CD4-positive, alpha-beta memory T cell (primary cell): ENCODE measurements at places on chromosomes 5 and 9. TPM values are rescaled to one million over a fixed set of nuclear protein-coding genes. Genes with fewer than 3 reads are reported as not detected.

SHB gene
- total RNA-seq: 0.81 TPM

- peak; percentile 23 for DNase-seq
- no peaks in the 10 kb centered on the region for H3K27me3 ChIP-seq
- H3K4me1 ChIP-seq: peaks cover 71% of the 10 kb centered on the region
- no peaks in the 10 kb centered on the region for H3K36me3 ChIP-seq
- peak overlapping the region; percentile 43 for H3K4me3 ChIP-seq
Observed at GRCh38 chr9:93098236-93098946, 2.4 kb downstream of the CARD19 start.

DNA sequence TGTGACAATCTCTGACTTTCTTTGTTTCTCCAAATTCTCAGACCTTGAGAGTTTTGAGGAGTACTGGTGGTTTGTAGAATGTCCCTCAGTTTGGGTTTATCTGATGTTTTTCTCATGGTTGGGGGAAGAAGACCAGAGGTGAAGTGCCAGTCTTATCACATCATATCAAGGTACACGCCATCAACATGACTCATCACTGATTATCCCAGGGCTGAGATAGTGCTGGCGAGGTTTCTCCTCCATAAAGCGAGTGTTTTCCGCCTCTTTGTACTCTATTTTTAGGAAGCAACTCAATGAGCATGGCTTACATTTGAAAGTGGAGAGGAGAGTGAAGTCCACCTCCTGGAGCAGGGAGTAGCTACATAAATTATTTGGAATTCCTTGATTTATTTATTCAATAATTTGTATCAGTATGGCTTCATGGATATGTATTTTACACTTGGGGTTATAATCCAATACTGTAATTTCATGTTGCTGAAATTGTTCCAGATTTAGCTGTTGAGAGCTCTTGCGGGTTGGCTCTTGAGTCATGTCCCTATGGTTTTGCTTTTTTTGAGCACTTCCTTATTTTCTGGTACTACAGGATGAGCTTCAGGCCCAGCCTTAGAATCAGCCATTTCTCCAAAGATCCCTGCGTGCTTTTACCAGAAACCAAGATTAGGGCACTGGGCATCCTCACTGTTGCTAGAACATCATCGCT is 23.9 kb downstream of the DCANP1 start:
- H3K36me3 ChIP-seq: no peaks in the 10 kb centered on the region
- no peaks in the 10 kb centered on the region for H3K4me1 ChIP-seq
- H3K4me3 ChIP-seq: no peak overlapping the region
- H3K27me3 ChIP-seq: peaks cover 6% of the 10 kb centered on the region
- no peak for DNase-seq
- H3K27ac ChIP-seq: no peak overlapping the region

LECT2 gene
- total RNA-seq: not detected

DNA sequence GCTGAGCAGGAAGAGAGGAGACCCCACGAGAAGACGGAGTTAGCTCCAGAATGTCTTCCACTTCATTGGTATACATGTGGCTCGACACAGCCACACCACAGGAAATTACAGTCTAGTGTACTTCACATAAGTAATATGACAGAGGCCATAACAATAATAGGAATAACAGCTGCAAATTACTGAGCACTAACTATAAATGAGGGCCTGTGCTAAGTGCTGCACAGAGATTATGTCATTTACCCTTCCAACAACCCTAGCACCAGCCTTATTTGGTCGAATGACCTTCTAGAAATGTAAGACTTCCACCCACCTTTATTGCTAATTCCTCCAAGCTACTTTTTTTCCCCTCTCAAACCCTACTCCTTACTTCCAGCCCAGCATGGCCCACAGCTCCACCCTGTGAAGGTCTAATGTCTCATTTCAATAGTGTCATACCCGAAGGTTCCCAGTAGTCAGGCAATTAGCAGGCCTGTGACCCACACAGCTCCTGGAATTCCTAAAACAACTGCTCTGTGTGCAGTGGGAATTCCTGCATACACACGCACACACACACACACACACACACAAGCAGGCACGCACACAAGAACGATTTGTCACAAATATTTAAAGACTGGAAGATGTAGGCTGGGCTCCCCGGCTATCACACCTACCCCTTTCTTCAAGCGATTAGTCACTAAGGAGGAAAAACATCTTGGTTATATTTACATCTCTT is 134.5 kb downstream of the FRMD3 start:
- H3K4me3 ChIP-seq: no peak overlapping the region
- no peak for DNase-seq
- no peaks in the 10 kb centered on the region for H3K4me1 ChIP-seq
- H3K36me3 ChIP-seq: no peaks in the 10 kb centered on the region

RNF130 gene
- total RNA-seq: 18.1 TPM

GRCh38 chr9:27602954-27603353 is 29.7 kb upstream of the C9orf72 start:
- no peaks in the 10 kb centered on the region for H3K36me3 ChIP-seq
- H3K4me3 ChIP-seq: no peak overlapping the region
- H3K4me1 ChIP-seq: no peaks in the 10 kb centered on the region

GRCh38 chr5:148725675-148726074 is 71.3 kb upstream of the HTR4 start:
- H3K36me3 ChIP-seq: no peaks in the 10 kb centered on the region
- no peak for DNase-seq
- H3K27ac ChIP-seq: no peak overlapping the region
- no peaks in the 10 kb centered on the region for H3K4me1 ChIP-seq
- H3K27me3 ChIP-seq: no peaks in the 10 kb centered on the region

- no peaks in the 10 kb centered on the region for H3K36me3 ChIP-seq
- peaks cover 77% of the 10 kb centered on the region for H3K4me1 ChIP-seq
- H3K27me3 ChIP-seq: no peaks in the 10 kb centered on the region
Observed at GRCh38 chr9:114386886-114387679, 699 bp downstream of the AKNA start.

DNA sequence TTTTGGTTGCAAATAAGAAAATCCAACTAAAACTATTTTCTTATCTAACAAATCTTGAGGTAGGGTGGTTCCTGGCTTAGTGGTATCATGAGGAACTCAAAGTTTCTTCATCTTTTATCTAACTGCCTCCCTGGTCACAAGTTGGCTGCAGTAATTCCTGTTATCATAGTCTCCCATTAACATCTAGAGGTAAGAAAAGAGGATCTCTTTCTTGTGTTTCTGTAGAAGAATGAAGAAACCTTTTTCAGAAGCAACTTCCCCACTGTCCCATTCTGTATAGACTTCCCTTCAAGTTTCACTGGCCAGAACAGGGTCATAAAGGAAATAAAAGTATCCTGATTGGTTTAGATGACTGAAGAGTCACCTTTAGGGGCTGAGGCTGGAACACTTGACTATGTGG is 81.8 kb upstream of the ELL2 start:
- H3K27ac ChIP-seq: no peak overlapping the region
- no peaks in the 10 kb centered on the region for H3K27me3 ChIP-seq
- H3K36me3 ChIP-seq: no peaks in the 10 kb centered on the region
- no peak for DNase-seq
- H3K4me3 ChIP-seq: no peak overlapping the region

EQTN gene
- total RNA-seq: not detected

DNA sequence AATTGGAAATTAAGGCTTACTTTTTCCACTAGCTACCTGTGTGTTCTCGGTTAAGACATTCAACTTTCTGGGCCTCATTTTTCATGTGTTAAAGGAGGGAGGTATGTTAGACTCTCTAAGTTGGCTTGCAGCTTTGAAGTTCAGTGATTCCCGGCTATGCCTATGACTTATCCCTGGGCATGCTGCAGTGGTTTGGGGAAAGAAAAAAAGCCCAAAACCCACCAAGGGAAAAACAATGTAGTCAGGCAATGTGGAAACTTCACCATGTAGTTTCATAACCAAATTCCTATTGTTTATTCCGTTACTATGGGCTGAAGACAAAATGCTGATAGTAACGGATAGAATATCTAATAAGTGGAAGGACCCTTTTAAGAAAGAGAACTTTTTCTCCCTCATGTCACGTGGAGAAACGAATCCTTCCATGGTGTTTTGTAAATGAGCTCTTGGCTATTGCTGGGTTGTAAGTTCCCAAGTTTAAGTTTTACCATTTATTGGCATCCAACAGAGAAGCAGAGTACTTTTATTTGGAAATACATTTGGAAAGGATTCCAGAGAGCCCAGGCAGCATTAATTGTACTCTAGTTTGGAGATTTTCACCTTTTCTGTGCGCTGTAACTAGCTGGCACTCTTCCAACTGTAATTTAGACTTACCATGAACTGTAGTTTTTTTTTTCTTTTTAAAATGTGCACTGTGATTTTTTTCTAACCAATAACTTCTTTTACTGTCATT is 84.9 kb upstream of the MPDZ start:
- no peak for DNase-seq
- H3K4me1 ChIP-seq: no peaks in the 10 kb centered on the region
- no peaks in the 10 kb centered on the region for H3K27me3 ChIP-seq
- no peaks in the 10 kb centered on the region for H3K36me3 ChIP-seq

DNA sequence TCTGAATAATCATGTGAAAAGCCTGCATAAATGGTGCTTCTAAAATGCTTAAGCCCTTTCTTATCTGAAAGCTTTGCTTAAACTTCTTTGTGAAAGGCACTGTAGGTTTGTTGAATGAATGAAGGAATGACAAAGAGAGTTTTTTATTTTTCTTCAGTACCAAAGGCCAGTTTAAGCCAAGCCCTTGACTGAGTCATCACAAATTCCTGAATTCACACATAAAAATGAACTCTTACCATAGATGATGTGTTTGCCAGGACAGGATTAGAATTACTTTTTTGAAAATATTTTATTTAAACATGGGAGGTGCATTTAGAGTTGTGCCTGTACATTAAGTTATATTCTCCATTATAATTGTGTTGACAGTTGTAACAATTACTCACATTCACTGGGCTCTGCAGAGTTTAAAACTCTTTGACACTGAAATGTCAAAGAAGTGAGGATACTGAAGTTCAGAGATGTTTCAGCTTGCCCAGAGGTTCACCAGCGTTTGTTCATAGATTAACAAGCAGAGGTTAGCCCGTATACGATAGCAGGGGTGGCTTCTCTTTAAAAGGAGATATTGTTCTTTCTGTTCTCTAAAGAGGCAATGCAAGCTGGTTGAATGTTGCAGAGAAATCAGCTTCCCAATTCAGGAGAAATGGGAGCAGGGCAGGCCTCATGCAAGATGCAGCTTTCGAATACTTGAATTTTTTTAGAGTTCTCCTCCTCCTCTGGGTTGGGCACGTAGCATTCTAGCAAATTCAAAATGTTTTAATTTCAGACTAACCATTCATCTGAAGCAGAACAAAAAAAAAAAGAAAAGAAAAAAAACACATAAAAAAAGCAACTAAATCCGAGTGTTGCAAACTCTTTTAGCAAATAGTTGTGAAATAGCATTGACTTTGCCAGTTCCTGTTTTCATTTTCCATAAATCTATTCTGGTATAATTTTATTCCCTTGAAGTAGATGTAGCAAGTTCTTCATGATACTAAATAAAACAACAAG is 358.7 kb upstream of the KLF4 start:
- no peak overlapping the region for H3K27ac ChIP-seq
- H3K4me1 ChIP-seq: no peaks in the 10 kb centered on the region
- H3K4me3 ChIP-seq: no peak overlapping the region
- no peak for DNase-seq
- H3K36me3 ChIP-seq: no peaks in the 10 kb centered on the region
- H3K27me3 ChIP-seq: no peaks in the 10 kb centered on the region

DNA sequence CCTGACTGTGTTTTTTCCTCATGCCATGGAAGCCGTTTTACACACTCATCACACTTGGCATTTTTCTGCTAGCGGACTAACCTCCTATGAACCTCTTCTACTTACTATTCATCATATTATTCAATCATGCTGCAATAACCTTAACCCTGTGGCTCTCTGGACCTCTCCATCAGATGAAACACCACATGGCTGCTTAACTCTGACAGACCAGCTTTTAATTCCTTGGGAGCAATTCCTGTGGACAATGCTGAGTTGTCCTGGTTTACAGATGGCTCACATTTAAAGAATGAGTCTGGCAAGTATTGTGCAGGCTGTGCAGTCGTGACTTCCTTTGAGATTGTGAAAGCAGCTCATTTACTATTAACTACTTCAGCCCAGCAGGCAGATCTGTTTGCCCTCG is 9.0 kb downstream of the OR1J1 start:
- no peak for DNase-seq
- H3K27me3 ChIP-seq: no peaks in the 10 kb centered on the region
- H3K36me3 ChIP-seq: no peaks in the 10 kb centered on the region
- H3K27ac ChIP-seq: no peak overlapping the region

- H3K36me3 ChIP-seq: no peaks in the 10 kb centered on the region
- no peak for DNase-seq
- no peaks in the 10 kb centered on the region for H3K27me3 ChIP-seq
- no peaks in the 10 kb centered on the region for H3K4me1 ChIP-seq
- no peak overlapping the region for H3K4me3 ChIP-seq
- H3K27ac ChIP-seq: no peak overlapping the region
Observed at GRCh38 chr5:163963881-163964280, 458.5 kb downstream of the MAT2B start.

GPR21 gene
- 1.0 TPM for total RNA-seq

CAPSL gene
- not detected for total RNA-seq

DNA sequence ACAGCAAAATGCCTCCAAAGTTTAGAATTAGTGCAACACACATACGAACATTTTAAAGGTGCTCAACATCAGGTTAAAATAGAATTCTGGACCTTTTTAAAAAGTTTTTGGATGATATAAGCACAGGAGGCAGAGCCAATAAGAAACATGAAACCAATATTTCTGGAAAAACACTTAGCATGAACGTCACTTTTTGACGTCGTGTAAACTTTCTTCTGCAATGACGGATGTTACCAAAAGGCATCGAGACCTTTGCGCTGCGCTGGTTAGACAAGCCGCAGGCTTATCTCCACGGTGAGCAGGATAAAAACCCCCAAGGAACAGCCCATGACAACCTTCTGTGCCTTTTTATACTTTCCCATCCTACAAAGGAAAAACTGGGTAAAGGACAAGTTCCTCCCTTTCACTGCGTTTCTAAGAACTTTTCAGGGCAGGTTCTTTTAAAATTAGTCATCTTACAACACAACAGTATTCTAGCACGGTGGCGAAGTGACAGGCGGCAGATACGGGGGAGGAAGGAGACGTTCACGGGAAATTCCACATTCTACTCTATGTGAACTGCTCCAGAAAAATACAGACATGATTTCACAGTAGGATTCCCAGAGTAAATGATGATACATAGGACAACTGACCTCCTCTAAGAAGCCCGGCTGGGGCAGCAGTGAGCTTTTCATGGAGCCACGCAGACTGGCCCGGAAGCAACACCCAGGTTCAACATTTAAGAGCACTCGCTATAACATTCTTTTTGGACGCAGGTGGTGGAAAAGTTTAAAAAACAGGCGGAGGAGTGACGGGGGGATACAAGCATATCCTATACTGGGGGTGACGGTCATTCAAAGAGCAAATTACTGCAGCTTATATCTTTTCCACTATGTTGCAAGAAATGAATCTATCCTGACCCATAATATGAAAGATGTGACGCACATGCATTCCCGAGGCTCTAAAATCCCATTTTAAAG is 52.4 kb downstream of the USP20 start:
- H3K4me1 ChIP-seq: peaks cover 84% of the 10 kb centered on the region
- DNase-seq: peak; percentile 94
- no peaks in the 10 kb centered on the region for H3K27me3 ChIP-seq
- peak overlapping the region; percentile 98 for H3K27ac ChIP-seq
- peak overlapping the region; percentile 78 for H3K4me3 ChIP-seq
- peaks cover under 1% of the 10 kb centered on the region for H3K36me3 ChIP-seq

GRCh38 chr5:103452089-103452488 is 110.5 kb downstream of the NUDT12 start:
- H3K4me1 ChIP-seq: no peaks in the 10 kb centered on the region
- no peaks in the 10 kb centered on the region for H3K36me3 ChIP-seq
- H3K27ac ChIP-seq: no peak overlapping the region

GRCh38 chr5:80747922-80748321 is 93.1 kb upstream of the DHFR start:
- no peak overlapping the region for H3K27ac ChIP-seq
- H3K27me3 ChIP-seq: no peaks in the 10 kb centered on the region
- DNase-seq: no peak
- H3K36me3 ChIP-seq: no peaks in the 10 kb centered on the region
- H3K4me3 ChIP-seq: no peak overlapping the region
- H3K4me1 ChIP-seq: peaks cover 9% of the 10 kb centered on the region

SLC31A2 gene
- total RNA-seq: 6.1 TPM
